Mononuclear cell (primary cell): ENCODE measurements at places on chromosomes 2 and 18. TPM values are rescaled to one million over a fixed set of nuclear protein-coding genes. Genes with fewer than 3 reads are reported as not detected.

PLGLB2 gene
- total RNA-seq = 0.52 TPM

GPC1 gene
- total RNA-seq = 0.42 TPM

GATA6 gene
- 0.10 TPM for total RNA-seq

CFAP65 gene
- total RNA-seq = 0.10 TPM

SLC9A4 gene
- under 0.01 TPM for total RNA-seq

HOXD4 gene
- total RNA-seq = 0.21 TPM
